Renal pelvis (tissue), 12 donors: ENCODE measurements at places on chromosomes 2 and 18. TPM values are rescaled to one million over a fixed set of nuclear protein-coding genes. Genes with fewer than 3 reads are reported as not detected.

DNA sequence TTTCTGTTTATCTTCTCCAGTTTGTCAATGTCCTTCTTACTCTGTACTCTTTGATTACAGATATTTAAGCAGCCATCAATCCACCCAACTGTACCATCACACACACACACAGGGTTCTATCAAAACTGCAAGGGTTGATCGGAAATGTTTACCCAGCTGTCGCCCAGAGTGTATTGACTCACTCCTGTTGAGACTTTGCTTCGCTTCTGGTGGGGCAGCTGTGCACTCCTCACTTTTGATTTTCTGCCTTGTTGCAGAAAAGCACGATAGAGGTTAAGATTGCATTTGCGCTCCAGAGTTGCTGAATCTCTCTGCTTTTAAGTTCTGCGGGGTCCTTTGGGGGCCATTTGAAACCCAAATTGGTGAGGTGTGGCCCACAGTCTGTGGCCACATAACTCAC, 216.2 kb downstream of the SETBP1 start:
- DNase-seq = no peak

GRCh38 chr2:42117923-42118753, 51.0 kb upstream of the EML4 start:
- no peak for DNase-seq

- no peak for DNase-seq
Measured at GRCh38 chr18:68284236-68284780, 430.6 kb downstream of the TMX3 start.

GRCh38 chr2:128435576-128436478, 117.2 kb upstream of the HS6ST1 start:
- DNase-seq = no peak

NAPG gene
- 14.8 TPM for polyA plus RNA-seq

DNA sequence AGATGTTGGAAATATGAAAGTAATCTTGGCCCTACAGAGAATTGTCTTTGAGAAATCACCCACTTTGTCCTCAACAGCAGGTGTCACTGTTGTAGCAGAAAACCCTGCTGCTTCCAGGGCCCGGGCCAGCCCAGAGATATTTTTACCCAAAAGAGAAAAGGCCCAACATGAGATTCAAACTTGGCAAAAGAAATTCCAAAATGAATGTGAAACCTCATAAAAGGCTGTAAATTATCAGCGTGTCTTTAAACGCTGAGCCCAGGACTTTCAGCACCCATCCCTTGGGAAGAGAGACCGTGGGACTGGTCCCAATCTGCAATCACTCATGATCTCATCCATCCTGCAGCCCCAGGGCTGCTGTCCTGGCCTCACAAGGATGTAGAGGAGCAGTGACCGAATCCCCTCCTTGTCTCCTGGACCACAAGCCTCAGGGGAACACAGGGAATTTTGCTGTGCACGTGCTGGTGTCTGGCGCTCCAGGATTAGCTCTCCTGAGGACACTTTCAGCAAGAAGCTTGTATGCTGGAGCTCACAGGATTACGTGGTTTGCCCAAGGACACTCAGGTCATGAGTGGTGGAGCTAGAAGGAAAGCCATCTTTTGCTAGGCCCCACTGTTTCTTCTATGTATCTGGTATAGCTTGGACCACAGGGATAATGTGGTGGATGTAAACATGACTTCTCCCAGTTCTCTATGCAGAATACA, 202.1 kb downstream of the RNF144A start:
- peak; percentile 40 for DNase-seq

DNA sequence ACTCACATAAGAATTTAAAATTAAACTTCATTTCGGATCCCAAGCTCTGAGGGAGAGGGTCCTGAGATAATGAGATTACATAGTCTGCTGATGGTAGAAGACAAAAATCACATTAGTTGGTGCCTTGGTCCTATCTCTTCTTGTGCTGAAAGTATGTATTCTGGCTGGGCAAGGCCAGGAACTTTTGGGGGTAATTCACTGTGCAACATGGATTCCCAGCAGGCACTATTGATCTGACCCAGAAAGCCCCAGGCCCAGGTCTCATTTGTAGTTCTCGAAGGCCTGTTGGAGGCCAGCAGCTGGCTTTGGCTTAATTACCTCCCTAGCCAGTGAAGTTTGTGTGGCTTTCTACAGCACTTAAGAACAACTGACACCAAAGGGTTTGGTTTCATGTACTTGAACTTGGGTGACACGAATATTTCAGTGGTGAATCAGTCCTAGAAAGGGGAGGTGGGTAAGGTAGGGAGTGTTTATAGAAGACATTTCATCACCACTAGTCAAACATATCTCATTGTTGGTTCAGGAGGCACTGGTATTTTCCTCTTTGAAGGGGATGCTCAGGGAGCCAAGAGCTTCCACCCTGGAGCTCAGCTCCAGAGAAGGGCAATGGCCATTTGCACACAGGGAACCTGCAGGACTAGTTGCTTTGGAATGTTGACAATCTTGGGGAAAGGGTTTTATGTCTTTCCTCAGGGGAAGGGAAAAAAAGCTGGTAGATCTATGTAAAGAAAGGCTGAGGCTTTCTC, 217.8 kb downstream of the OSR1 start:
- DNase-seq = no peak
